Esophagus muscularis mucosa (tissue), 4 donors: ENCODE measurements at places on chromosomes 2 and 18. TPM values are rescaled to one million over a fixed set of nuclear protein-coding genes. Genes with fewer than 3 reads are reported as not detected.

The AGAP1 gene
- total RNA-seq, result 46.9 TPM

The AKAIN1 gene
- not detected for total RNA-seq

The ZSWIM2 gene
- not detected for total RNA-seq

The SCN2A gene
- 0.13 TPM for total RNA-seq

The ATP6V1B1 gene
- total RNA-seq, result not detected
